ENCODE measurements at places on chromosomes 1 and 21.

- no peak for DNase-seq
Observed at GRCh38 chr1:111737216-111738132, 1.7 kb downstream of the INKA2 start.

DNA sequence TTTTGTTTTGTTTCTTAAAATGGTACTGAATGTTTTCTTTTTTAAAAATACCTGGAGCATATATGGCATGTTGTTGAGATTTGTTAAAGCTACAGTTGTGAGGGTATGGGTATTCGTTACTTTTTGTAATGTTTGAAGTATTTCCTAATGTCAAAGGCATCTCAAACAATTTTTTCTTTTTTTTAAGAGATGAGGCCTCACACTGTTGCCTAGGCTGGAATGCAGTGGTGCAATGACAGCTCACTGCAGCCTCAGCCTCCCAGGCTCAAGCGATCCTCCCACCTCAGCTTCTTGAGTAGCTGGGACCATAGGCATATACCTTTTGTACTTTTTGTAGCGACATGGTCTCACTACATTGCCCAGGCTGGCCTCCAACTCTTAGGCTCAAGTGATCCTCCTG lies 16.1 kb downstream of the CLCN6 start:
- DNase-seq = no peak

DNA sequence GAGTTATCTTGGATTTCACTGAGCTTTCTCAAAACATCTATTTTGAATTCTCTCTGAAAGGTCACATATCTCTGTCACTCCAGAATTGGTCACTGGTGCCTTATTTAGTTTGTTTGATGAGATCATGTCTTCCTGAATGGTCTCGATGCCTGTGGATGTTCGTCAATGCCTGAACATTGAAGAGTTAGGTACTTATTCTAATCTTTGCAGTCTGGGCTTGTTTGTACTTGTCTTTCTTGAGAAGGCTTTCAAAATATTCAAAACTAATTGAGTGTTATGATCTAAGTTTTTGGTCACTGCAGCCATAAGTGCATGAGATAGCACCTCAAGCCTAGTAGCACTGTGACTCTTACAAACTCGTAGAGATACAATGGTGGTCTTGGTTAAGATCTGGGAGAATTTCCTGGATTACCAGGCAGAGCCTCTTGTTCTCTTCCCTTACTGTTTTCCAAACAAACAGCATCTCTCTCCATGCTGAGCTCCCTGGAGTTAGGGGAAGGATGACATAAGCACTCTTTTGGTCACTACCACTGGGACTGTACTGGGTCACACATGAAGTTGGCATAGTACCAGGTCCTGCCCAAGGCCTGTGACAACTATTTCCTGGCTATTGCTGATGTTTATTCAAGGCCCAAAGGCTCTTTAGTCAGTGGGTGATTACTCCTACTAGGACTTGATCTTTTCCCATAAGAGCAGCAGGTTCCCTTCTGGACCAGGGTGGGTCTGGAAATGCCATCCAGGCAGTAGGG lies 25.6 kb downstream of the SLC22A15 start:
- DNase-seq = no peak

GRCh38 chr1:82330330-82330729 lies 529.6 kb downstream of the ADGRL2 start:
- DNase-seq = no peak

DNA sequence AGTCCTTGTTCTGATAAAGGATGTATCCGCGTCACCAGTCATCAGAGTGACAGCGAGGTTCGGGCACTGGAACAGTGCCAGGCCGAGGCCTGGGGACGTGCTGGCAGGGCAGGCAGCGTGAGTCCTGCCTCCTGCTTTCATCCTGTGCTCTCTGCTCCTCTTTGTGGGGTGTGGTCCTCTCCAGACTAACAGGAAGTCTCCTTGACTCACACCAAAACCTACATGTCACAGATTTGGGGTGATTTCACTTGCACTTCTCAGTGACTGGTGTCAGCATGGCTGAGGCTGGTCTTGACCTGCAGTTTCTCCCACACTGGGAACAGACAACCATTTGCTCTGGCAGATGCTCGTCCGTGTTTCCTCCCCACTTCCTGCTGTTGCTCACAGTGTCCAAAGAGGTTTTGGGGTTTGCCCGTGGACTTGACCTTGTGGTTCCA lies 8.8 kb upstream of the NLRP3 start:
- DNase-seq = peak; percentile 67

DNA sequence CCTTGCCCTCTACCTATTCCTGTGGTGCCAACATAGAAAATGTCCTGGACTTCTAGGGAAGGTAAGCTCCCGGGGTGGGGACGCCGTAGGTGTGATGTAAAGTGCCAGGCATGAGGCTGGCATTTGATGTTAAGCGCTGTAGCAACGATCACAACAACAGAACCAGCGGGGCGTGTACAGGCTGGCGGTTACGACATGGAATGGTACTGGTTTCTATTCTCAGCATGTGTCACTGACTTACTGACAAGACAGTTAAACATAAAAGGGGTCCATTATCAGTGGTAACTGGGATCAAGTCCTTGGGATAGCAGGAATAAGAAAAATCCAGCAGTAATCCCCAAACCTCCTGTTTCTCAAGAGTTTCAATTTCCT lies 58.9 kb downstream of the TGFBR3 start:
- no peak for DNase-seq

GRCh38 chr1:116918714-116919357 lies 9.1 kb downstream of the PTGFRN start:
- no peak for DNase-seq

- no peak for DNase-seq
Observed at GRCh38 chr1:100835866-100836842, 58.5 kb downstream of the EXTL2 start.
